ENCODE measurements at places on chromosomes 5 and 9.

GRCh38 chr5:129400395-129400983 lies 59.6 kb upstream of the ADAMTS19 start:
- DNase-seq = no peak

- DNase-seq = no peak
Observed at GRCh38 chr9:82418334-82418733, 429.8 kb downstream of the SPATA31D1 start.

DNA sequence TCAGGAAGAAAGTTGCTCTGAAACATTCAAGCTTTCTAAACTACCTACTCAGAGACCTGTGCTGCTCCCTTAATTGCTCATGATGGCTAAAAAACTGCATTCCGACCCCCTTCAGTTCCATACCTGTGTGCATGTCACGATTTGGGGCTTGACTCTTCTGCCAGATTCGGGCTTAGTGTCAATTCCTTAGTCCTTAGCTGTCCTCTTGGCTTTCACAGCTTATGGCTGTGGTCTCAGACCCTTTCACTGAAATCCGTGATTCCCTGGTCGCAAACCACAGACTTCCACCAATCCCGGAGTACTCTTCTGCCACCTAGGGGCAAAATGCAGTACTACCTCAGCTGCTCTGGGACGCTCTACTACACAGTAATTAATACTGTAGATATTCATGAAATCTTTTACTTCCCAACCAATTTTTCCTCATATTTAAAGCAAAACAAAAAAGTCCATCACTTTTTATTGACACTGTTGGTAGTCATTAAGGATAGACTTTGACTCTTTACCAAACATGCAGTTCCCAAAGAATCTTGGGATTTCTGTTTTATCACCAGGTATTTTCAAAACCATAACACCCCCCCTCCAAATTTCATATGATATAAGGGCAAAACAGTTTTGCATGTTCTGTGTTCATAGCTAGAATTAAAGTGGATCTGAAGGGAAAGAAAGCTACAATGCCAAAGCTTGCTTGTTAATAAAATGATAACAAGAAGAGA lies 617.4 kb downstream of the SLCO4C1 start:
- peak; percentile 3 for DNase-seq

GRCh38 chr5:32928761-32929160 lies 217.6 kb downstream of the NPR3 start:
- DNase-seq = no peak

GRCh38 chr5:8270246-8270645 lies 401.3 kb downstream of the MTRR start:
- DNase-seq = no peak

DNA sequence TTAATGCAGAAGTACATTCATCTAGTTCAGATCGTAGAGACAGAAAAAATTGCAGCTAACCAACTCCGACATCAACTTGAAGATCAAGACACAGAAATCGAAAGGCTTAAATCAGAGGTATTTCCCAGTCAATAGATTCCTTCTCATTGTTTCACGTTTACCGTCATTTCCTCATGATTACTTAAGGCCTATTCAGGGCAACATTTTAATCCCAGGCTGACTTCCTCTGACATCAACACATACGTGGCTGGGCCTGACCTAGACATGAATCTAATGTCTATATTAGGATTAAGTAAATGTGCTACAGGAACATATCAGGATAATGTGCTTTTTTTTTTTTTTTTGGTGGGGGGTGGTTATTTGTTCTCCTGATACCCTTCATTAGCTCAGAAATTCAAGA lies 107.9 kb downstream of the RASGRF2 start:
- DNase-seq = no peak

- DNase-seq = peak; percentile 21
Observed at GRCh38 chr5:135462304-135462703, 10.2 kb upstream of the TIFAB start.

GRCh38 chr5:76637490-76637889 lies 14.3 kb upstream of the F2RL2 start:
- DNase-seq = no peak

Data from central memory CD4-positive, alpha-beta T cell (primary cell).